ENCODE measurements at places on chromosomes 7 and 10.

- peak; percentile 23 for DNase-seq
These were observed 5.1 kb downstream of the SYNPO2L start for GRCh38 chr10:73650537-73651331.

- no peak for DNase-seq
These were observed 170.4 kb upstream of the NRG3 start for GRCh38 chr10:81704596-81704995.

- no peak for DNase-seq
These were observed 15.8 kb downstream of the ASZ1 start for GRCh38 chr7:117411539-117411938.

DNA sequence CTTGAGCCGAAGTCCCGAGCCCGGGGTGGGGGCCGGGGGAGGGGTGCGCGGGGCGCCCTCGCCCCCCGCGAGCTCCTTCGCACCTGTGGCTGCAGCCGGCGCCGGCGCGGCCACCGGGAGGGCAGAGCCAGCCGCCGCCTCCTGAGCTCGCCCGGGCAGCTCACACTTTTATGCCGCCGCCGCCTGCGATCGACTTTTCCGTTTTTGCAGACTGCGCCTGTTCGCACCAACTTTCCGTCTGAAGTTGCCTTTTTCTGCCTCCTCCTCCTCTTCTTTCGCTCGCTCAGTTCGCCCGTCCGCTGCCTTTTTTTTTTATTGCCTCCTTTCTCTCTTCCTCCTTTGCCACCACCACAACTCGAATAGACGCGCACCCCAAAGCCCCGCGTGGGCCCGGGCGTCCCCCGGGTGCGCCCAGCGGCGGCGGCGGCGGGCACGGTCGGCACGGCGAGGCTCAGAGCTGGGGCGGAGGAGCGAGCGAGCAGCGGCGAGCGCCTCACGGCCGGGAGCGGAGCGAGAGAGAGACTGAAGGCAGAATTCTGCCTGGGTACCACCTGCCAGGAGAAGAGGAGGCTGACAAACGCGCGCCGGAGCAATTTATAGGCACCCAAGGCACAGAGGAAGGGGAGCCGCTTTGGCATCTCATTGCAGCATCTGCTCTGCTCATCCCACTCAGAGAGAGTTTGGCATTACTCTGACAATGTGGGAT, at the start of gene C1QL3:
Gene C1QL3 (minus strand): TSS at position 569 of the 706 bp plus-strand sequence. CDS start 814 bp downstream, outside the sequence.
- no peak for DNase-seq

DNA sequence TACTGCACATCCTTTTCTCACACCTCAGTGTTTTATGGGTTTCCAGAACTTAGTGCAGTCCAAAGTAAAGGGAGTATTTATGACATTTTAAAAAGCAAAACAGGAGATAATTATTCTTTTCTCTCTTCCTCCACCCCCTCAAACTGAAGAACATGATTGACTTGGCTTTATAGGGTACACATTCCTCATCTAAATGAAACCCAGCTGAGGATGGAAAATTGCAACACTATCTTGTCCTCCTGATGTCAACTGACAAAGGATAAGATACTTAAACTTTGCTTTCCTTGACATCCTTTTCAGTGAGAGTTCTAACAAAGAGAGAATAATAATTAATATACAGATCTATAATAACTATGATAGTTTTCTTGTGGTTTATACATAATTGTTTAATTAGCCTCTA, 299.1 kb downstream of the BBS9 start:
- no peak for DNase-seq

DNA sequence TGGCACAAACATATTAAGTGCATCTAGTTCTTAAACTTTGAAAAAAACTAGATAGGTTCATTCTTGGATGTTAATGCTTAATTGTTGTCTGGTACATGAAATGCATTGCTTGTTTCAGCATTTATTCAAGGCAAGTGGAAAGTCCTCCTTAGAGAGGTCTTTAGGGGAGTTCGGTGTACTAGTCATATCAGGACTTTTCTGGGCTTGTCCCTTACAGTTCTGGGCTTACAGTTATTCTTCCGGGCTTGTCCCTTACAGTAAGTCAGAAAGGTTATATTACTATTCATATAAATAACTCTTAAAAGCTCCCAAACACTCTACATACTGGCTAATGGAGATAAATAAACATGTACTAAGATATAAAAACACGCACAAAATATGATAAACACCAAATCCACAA, 61.6 kb upstream of the MRLN start:
- no peak for DNase-seq

DNA sequence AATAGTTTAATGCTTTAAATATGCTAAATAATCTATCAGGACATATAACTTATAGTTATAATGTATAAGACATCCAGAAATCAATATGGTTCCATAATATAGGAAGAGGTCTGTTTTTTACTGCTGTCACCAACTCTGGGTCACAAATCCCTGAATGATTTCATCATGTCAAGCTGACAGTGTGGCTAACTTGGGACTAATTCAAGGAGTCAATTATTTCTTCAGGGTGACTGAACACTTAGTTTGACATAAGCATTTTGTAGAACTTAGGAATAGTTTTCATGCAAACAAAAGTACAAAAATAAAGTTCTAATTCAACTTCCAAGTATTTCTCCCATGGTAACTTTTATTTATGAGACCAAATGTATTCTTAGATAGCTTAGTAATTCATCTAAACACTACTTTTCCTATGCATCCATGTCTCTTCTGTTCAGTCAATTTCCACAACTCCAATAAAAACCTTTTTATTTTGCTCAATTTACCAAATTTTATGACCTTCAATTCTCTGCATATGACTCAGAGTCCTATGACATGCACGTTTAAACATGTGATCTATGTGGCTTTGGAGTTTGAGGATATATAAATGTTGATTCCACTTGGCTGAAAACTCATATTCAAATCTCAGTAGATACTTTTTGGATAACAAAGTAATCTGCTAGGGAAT, 40.3 kb upstream of the GNAT3 start:
- DNase-seq, result peak; percentile 49
